ENCODE measurements at places on chromosomes 12 and 14.
A peak's percentile ranks its signal among the peaks of the same experiment; 100 is the strongest.

DNA sequence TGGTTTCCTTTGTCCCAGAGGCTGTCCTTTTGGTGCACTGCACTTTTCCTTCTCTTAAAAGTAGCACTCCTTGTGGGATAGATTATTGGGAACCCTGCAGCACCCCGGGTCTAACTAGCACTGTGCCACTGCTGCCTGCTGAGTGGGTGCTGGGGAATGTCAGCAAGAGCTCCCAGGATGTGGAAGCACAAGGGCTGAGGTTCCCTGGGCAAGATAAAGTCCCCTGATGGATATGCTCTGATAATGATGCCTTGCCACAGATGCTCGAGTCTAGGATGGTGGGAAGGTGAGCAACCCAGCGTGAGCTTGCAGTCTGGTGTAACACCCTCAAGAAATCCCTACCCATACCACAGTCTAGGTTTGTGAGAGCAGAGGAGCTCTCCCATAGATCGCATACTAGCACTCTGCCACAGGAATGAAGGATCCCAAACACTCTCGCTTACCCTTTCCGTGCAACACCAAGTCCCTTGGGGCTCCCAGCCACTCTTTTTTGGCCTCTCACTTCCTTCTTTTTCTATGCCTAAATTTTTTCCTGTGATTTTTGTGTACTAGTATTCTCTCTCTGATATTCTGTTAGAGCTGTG lies 32.6 kb downstream of the USP15 start:
- no peak for ATAC-seq

DNA sequence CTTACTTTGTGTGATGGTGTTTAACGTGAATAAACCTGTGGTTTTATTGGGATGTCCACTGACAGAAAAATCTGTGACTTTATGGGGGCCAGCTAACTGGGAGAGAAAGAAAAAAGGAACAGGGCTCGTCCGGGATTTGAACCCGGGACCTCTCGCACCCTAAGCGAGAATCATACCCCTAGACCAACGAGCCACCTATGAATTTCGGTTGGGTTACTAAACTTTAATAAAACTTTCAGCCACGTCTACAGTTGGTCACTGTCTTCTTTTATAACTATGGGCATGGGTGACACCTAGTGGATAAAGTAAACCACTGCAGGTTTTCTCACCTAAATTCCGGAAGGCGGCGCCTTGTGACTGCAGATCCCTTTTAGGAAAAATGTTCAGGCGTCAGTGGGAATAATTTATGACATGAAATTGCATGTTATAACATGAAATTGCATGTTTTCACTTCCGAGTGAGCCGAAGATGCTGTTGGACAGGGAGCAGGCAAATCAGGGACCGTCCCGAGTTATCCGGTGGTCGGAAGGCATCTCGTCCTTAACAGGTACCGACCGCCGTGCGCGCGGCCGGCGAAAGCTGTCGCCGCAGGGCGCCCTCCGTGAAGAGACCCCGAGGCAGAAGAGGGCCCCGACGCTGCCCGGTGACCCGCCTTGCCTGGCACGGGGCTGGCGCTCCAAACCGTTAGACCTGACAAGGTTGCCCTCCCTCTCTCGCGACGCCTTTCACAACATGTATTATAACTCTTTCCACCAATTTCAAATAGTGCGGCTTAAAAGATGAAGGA lies 18.2 kb upstream of the RNASE12 start:
- ATAC-seq, result peak; percentile 50

- no peak for ATAC-seq
These were observed 27.7 kb downstream of the MAX start for GRCh38 chr14:65074449-65075150.

DNA sequence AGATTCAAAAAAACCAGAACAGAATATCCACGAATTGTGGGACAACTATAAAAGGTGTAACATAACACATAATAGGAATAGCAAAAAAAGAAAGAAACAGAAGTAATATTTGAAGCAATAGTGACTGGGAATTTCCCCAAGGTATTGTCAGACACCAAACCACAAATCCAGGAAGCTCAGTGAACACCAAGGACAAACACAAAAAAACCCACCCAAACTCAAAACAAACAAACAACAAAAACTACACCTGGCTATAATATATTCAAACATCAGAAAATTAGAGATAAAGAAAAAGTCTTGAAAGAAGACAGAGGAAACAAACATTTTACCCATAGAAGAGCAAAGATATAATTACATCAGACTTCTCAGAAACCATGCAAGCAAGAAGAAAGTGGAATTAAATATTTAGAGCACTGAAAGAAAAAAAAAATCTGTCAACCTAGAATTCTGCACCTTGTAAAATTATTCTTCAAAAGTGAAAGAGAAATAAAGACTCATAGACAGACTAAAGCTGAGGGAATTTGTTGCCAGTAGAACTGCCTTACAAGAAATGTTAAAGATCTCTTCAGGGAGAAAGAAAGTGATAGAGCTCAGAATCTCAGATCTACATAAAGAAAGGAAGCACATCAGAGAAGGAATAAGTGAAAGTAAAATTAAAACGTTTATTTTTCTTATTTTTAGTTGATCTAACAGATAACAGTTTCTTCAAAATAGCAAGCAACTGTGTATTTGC lies 12.1 kb upstream of the HMGA2 start:
- ATAC-seq, result no peak

GRCh38 chr14:79670811-79671210 lies 540.5 kb downstream of the DIO2 start:
- no peak for ATAC-seq

GRCh38 chr12:127169321-127170181 lies 1097.4 kb upstream of the TMEM132C start:
- ATAC-seq, result no peak

GRCh38 chr14:32233260-32233659 lies 30.2 kb upstream of the RNU6-8 start:
- ATAC-seq, result no peak

- no peak for ATAC-seq
These were observed 767.7 kb downstream of the DIO2 start for GRCh38 chr14:79443602-79444001.

Data from gastroesophageal sphincter (tissue), 4 donors.